ENCODE measurements at places on chromosomes 3 and 15.

DNA sequence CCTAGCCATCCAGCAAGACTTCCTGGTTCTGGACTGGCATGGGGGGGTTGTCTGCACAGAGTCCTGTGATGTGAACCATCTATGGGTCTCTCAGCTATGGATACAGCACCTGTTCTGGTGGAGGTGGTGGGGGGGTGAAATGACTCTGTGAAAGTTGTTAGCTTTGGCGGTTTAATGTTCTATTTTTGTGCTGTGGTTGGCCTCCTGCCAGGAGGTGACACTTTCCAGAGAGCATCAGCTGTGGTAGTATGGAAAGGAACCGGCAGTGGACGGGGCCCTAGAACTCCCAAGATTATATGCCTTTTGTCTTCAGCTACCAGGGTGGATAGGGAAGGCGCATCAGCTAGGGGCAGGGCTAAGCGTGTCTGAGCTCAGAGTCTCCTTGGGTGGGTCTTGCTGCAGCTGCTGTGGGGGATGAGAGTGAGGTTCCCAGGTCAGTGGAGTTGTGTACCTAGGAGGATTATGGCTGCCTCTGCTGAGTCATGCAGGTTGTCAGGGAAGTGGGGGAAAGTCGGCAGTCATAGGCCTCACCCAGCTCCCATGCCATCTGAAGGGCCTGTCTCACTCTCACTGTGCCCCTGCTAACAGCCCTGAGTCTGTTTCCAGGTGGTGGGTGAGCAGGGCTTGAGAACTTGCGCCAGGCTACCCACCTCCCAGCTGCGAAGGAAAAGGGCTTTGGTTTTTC is 7.1 kb upstream of the LARS2 start:
- DNase-seq: no peak

DNA sequence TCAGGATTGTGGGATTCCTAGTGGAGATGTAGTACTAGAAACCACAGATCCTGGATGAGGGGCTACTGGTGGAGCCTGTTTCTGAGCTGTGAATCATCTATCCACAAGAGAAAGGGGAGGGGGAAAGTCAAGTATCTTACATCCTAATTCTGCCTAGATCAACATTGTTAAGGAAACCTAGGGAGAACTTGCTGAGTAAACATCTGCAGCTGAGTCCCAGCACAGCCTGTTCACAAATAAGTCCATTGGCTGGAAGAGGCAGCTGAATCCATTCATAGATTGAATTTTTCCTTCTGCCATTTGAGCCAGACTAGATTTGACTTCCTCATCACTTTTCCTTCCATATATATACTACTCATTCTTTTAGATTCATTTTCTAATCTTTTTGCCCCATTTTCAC is 460.5 kb downstream of the TUSC7 start:
- no peak for DNase-seq

DNA sequence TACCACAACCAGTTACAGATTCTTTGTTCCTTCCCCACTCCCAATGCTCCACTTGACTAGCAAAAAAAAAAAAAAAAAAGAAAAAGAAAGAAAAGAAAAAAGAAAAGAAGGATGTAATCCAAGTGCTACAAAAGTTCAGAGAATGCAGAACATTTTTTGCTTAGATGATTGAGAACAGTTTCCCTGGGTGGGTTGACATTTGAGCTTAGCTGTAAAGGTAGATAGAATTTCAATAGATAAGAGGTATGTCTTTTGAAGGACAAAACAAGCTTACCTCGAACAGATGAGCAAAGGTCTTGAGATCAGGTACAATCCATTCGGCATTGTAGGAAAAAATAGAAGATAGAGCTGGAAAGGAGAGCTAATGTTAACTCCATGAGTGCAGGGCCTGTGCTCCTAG is 344.6 kb upstream of the NECTIN3 start:
- no peak for DNase-seq

DNA sequence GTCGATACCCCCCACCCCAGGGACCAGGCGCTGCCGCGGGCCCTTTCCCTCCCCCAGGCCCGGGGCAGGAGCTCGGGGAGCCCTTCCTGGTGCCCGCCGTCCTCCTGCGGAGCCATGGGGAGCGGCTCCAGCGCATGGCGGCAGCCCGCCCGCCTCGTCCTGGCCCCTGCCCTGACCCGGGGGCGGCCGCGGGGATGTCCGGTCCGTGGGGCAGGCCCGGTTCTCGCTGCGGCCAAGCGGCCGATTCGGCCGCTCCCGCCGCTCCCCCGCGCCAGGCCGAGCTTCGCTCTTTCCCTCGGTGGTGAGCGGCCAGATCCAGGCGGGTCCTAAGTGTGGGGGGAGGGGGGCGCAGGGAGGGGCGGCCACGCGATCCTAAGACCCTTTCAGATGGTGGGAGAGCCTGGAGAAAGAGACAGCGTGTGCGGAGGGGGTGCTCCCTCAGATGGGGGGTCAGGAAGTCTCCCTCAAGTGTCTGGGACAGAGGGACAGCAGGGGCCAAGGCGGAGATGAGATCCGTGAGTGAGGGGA is 1.3 kb downstream of the NEIL1 start:
- DNase-seq: no peak

GRCh38 chr3:119600732-119601131 is 3.0 kb downstream of the PLA1A start:
- no peak for DNase-seq

GRCh38 chr3:168364967-168365366 is 269.2 kb upstream of the GOLIM4 start:
- peak; percentile 81 for DNase-seq

DNA sequence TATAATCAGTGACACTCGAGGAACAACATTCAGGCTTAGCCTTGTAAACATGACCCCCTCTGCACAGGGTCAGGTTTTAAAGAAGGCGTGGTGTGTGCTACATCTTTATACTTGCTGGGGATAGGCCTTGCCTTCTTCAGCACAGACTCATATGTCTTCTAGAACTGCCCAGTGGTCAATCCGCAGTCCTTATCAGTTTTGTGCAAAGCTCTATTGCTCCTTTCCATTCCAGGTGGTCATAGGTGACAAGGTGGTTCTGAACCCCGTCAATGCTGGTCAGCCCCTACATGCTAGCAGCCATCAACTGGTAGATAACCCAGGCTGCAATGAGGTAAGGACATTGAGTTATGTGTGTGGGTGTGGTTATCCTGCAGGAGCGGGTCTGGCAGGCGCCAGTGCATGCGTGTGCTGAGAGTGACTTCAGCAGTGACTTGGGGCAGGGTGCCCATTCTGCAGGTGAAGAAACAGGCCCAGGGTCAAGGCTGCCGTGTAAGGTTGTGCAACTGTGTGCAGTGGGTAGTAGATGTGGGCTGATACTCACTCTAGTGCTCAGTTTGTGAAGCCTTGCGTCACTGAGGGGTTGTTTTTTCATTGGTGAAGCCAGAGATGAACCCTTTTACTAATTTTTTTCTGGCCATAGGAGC is 150.9 kb downstream of the ITPR1 start:
- DNase-seq: no peak

- DNase-seq: no peak
Measured at GRCh38 chr3:117404730-117405129, 695.2 kb downstream of the TUSC7 start.

- no peak for DNase-seq
Measured at GRCh38 chr15:62791694-62792093, 250.9 kb upstream of the TPM1 start.

DNA sequence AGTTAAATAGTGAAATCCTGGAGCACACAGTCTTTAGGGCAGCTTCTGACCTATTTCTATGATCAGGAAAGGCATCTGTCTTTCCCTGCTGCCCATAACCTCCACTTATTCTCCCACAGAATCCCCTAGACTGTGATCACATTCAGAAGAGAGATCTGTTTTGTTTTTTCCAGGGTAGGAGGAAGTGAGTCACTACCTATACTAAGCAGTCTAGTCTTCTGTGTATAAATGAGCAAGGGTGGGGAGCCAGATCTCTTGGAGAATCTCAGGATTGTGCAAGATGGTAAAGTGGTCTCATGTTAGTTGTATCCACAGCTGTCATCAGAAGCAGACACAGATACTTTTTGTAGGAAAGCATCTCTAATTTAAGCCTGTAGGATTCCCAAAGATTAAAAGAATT is 11.8 kb upstream of the FBXO22 start:
- no peak for DNase-seq

DNA sequence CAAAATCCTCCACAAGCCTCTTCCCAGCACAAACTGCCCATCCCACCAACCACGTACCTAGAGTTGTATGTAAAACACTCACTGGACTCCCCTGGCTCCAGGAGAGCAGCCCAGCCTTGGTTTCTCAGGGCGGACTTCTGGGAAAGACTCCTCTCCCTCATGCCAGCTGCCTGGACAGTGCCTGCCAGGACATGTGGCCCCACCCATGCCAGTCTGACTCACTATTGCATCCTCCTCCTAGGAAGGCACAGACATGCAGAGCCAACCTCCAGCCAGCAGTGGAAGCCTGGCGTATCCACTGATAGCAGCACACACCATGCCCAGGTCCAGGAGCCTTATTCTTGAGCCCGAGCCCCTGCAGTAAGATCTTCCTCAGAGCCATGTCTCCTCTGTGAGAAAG is 8.6 kb downstream of the PKM start:
- peak; percentile 30 for DNase-seq

GRCh38 chr3:191263365-191263764 is 64.3 kb downstream of the OSTN start:
- DNase-seq: no peak

- DNase-seq: no peak
Measured at GRCh38 chr3:80307844-80308243, 540.0 kb upstream of the ROBO1 start.

GRCh38 chr15:85934691-85935090 is 140.0 kb upstream of the KLHL25 start:
- no peak for DNase-seq

DNA sequence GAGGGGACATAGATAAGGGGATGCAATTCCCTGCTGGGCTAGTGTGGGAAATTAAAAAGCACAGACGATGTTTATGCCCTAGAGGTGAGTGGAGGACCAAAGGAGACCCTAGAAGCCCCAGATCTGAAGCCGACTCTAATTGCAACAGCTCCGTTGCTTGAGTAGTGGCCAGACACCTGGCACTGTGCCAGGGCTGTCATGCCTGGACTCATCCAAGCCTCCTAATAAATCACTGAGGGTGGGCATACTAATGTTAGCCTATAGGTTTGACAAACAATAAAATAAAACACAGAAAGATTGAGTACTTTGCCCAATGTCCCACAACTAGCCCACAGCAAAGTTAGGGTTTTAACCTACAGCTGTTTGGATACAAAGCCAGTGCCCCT is 25.4 kb upstream of the MRPS22 start:
- no peak for DNase-seq

GRCh38 chr3:76025561-76025960 is 240.2 kb upstream of the ZNF717 start:
- no peak for DNase-seq

DNA sequence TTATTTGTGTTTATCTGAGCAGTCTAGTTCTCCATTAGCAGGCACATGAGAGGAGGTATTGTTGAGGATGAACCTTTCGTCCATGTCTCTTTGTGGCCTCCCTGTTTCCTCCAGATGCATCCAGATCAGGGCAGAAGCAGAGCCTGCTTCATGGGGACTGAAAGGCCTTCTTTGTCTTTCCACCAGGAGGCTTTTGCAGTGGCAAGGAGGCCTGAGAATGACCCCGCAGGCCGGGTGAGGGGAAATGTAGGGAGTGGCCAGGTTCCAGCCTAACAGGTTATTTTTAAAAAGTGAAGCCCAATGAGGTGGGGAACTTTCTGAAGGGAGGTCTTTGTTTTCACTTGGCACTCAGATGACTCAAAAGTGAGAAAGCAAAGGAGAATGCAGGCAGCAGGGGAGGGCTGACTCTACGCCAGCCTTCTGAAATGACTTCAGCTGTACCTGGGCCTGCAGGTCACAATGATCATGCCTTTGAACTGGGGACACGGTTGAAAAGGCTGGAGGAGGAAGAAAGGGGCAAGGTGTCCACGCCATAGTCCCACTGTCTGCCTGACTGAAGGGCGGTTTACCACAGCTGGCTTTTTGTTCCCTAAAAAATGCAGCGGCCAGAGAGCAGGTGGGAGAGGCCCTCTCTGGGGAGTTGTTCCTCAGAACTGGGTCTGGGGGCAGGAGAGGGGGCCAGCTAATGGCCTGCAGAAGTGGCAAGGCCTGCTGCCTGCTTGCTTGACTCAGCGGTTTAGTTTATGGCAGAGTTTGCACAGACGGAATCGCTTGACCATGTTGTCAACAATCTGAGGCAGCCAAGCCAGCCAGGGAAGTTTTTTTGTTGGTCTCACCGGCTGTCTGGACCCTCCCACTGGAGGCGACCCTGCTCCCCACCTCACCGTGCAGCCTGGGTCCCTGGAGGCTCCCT is 28.7 kb downstream of the CMTM7 start:
- DNase-seq: no peak

DNA sequence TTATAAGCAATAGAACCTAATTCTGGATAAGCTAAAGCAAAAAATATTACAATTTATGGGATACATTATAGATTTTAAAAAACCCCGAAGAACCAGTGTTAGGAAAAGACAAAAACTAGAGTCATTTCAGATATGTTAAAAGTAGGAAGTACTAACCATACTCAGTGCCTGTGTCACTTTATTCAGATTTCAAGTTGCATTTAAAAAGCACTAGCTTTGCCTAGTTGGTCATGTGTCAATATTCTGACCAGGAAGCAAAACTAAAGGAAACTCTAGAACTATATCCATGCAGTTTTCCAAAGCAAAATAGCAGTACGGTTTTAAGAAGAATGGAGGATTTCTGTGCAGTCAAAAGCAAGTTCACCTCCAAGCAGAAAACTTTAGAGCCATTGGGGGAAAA is 88.4 kb downstream of the RAP2B start:
- no peak for DNase-seq

GRCh38 chr3:179175358-179175757 is 27.2 kb downstream of the PIK3CA start:
- no peak for DNase-seq

GRCh38 chr3:110344897-110345767 is 726.5 kb upstream of the NECTIN3 start:
- DNase-seq: no peak

- DNase-seq: no peak
Measured at GRCh38 chr3:71517271-71517791, 66.2 kb downstream of the FOXP1 start.

GRCh38 chr3:30764281-30764680 is 130.2 kb downstream of the GADL1 start:
- no peak for DNase-seq

DNA sequence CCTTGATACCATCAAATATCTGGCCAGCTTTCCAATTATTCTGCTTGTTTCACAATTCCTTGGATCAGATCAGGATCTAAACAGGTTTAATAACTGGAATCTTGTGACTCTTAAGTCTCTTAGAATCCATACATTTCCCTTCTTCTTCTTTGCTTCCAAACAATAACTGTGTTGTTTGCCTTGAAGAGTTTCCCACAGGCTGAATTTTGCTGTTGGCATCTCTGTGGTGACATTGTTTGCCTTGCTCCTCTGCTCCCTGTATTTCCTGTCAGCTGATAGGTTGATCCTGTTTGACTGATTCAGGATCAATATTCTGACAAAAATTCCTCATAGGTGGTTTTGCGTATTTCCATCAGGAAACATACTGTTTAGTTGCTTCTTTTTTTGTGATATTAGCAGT is 248.4 kb upstream of the LMCD1 start:
- no peak for DNase-seq

DNA sequence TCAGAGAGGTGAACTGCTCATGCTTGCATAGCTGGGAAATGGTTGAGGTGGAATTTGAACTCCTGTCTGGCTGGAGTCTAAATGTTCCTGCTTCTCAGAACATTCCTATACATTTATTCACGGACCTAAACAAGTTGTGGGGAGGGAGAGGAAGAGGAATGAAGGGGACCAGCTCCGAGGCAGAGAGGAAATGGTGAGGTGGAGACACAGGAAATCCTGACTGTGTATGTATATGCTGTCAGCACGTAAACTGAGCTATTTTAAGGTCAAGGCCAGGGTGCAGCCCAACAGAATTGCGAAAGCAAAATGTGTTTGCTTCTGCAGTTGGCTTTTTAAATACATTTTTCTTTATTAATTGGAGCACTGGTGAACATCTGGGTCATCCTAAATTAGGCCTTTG is 74.1 kb upstream of the POMGNT2 start:
- DNase-seq: no peak

Measured in NCI-H446 treated with DMSO at 0.1 percent for 48 hours (cell line).